ENCODE measurements at places on chromosomes 3 and 15. TPM values are rescaled to one million over a fixed set of nuclear protein-coding genes. Genes with fewer than 3 reads are reported as not detected.

- no peak for DNase-seq
These were observed 1.7 kb downstream of the NCKIPSD start for GRCh38 chr3:48684054-48684349.

DNA sequence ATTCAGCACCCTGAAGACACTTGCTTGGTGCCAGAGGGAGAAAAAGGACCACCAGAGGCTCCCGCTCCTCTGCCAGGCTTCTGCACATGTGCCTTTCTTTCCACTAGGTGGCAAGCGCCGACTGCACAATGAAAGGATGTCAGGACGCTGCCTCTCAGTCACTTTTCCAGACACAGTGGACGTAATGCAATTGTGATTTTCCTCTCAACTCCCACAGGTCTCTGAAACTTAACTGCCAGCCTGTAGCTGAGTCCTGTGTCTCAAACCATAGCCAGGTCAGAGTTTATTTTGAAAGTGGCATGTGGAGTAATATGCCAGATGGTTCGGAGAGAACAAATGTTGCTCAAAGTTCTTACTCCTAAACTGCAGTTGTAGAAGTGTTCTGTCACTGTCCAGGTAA, 162.9 kb downstream of the ITPR1 start:
- peak; percentile 47 for DNase-seq

- DNase-seq = no peak
These were observed 79.8 kb downstream of the SEMA5B start for GRCh38 chr3:122947738-122948137.

XIRP1 gene
- 1.9 TPM for total RNA-seq

GRCh38 chr15:71291723-71292122, 176.5 kb downstream of the THSD4 start:
- no peak for DNase-seq

- DNase-seq = no peak
These were observed 521.0 kb downstream of the NTRK3 start for GRCh38 chr15:87735522-87735921.

DNA sequence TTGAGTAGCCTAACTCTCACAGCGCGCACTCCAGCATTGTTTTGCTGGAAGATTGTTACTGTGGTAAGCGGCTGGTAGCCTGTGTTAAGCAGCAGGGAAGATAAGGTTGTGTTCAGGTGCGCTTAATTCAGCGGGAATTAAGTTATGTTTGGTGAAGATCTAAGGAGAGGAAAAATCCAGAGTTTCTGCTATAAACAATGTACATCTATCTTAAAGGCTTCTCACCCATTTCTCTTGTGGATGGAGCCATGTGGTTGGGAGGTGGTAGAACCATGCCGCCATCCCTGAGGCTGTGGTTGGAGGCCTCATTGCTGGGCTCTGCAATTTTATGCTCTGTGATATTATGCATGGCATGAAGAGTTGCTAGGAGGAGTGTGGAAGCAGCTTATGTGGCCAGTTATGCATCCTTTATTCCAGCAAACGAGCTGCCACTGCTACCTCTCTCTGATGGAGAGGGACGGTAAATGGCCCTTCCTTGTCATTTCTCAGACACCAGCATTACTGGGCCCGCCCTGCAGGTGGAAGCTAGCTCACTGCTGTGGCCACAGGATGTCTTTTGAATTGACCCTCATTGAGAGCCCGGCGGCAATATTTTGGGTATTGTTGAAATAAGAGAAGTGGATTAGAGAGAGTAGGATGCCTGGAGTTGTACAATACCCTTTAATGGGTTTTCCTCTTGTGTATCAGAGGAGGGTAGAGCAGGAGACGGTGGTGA, 1.3 kb downstream of the MINAR1 start:
- DNase-seq = no peak

- no peak for DNase-seq
These were observed 411.9 kb upstream of the CCDC54 start for GRCh38 chr3:106965307-106965706.

DNA sequence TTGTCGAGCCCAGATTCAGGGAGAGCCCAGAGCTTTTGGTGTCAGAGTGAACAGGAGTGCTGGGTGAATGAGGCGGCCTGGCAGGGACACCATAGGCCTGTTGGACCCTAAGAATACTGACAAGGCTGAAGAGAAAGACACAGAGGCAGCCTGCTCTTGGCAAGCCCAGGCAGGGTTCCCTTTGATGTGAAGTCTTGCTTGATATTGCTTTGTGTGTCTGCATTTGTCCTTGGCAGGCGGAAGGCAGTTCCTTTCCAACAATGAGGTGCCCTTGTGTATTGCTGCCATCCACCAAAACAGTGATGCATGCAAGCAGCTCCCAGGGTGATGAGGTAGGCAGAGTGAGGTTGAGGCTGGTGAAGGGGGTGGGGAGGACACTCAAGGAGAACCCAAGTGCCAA, 152.7 kb upstream of the TSC22D2 start:
- no peak for DNase-seq

DNA sequence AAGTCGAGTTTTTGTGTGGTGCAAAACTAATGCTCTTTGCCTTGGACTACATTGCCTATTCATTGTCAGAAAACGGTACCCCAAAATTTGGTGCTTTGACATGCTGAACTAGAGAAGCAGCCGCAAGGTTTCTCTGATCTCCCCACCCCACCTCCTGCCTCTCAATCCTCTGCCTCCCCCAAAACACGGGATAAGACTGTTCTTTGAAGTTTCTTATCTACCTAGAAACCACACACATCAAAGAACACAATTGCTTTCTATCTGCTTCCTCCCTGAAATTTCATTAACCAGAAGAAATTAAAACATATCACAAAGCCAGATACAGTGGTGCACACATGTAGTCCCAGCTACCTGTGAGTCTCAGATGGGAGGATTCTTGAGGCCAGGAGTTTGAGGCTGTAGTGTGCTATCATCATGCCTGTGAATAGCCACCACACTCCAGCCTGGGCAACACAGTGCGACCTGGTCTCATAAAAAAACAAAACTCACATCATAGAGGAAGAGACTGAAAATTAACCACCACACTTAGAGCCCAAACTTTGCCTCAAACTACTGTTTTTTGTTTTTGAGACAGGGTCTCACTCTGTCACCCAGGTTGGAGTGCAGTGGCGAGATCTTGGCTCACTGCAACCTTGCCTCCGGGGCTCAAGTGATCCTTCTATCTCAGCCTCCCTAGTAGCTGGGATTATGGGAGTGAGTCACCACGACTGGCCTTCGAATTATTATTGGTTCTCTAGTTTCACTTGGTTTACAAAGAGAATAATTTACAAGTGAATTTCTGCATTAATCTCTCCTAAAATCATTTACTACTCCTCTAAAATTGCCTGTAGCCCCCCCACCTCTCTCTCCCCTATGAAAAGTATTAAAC, 2.7 kb upstream of the PCNP start:
- DNase-seq = no peak

All from SJSA1 (cell line).